GM06990 (cell line): ENCODE measurements at places on chromosomes 5 and 9.

- DNase-seq, result no peak
Observed at GRCh38 chr5:112867411-112867810, 6.3 kb downstream of the SRP19 start.

- no peak for DNase-seq
Observed at GRCh38 chr5:111997308-111997707, 240.3 kb upstream of the NREP start.

- peak; percentile 50 for DNase-seq
Observed at GRCh38 chr5:61332851-61333320, 828 bp downstream of the ZSWIM6 start.

DNA sequence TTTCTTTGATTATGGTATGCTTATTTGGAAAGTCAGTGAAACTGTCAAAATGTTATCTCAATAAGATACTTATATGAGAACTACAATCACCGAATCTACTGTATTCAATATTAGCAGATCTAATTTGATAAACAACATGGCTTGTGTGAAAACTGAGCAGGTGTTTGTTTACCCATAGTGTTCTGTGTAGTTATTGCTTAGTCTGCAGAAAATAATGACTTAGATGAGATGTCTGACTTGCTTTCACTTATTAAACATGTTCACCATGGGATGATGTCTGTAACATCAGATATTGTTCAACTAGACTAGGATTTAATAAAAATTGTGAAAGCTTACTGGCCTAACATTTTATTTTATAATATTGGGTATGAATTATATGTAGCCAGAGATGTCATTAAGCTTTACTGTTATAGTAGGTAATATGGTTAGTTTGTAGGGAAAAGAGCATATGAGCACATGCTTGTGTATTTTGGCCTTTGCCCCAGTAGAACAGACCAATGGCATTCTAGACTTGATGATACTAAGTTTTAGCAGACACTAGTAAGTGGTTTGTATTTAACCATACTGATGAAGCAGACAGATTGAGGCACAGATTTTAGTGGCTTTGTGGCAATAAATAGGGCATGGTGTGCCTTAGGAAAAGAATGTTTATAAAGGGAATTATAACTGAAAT, 16.4 kb downstream of the SUB1 start:
- no peak for DNase-seq

GRCh38 chr5:9282211-9282610, 263.7 kb downstream of the SEMA5A start:
- no peak for DNase-seq

GRCh38 chr9:130866474-130866965, 30.1 kb downstream of the QRFP start:
- no peak for DNase-seq

GRCh38 chr5:39361306-39361705, 3.0 kb downstream of the C9 start:
- DNase-seq, result no peak

- no peak for DNase-seq
Observed at GRCh38 chr5:91111473-91112238, 271.5 kb downstream of the ARRDC3 start.
